ENCODE measurements at places on chromosomes 16 and 17.

GRCh38 chr16:48596326-48596725, 13.7 kb downstream of the N4BP1 start:
- DNase-seq: no peak

DNA sequence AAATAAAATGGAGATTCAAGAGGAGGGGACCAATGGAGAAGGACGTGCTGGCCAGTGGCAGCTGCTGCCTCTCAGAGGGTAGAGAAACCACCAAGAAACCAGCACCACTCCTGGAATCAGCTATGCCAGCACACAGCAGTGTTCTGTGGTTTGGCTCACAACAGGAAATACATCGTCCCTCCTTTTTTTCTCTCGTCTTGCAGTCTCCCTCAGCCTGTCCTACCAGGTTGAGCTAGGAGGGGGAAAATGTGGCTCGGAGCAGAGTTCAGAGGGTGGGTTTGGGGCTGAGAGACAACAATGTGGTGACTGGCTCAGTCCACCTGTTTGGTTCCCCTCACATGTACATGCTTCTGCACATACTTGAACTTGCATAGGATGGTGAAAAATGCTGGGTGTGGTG, 19.9 kb upstream of the SLC16A5 start:
- DNase-seq: no peak

DNA sequence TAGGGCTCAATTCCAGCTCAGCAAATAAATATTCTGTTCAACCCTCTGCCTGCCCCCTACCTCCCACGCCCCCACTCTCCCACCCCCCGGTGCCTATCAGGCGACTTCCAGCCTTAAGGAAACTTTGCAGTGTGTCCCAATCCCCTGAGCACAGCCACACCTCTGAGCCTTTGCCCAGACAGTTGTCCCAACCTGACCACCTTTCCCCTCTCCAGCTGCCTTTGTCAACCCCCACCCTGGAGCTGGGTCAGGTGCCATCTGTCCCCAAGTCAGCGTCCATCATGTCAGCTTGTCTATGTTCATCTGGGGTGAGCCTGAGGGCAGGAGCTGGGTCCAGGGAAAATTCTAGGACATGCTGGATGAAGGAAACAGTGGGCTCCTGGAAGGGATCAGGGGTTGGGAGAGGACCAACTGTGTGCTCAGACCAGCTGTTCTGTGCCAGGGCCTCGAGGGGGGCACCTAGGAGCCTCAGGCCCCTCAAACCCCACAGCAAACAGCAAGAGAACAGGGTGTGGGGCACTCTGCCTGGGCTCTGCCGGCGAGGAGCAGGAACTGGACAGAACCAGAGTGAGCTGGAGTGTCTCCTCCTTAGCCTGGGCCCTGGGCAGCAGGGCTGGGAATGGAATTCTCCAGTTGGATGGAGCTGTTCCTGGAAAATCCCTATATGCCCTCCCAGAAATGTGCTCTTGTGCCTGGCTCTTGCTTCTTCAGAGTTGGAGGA, 17.8 kb downstream of the CDH16 start:
- no peak for DNase-seq

GRCh38 chr16:84159007-84159406, 13.9 kb downstream of the DNAAF1 start:
- no peak for DNase-seq

DNA sequence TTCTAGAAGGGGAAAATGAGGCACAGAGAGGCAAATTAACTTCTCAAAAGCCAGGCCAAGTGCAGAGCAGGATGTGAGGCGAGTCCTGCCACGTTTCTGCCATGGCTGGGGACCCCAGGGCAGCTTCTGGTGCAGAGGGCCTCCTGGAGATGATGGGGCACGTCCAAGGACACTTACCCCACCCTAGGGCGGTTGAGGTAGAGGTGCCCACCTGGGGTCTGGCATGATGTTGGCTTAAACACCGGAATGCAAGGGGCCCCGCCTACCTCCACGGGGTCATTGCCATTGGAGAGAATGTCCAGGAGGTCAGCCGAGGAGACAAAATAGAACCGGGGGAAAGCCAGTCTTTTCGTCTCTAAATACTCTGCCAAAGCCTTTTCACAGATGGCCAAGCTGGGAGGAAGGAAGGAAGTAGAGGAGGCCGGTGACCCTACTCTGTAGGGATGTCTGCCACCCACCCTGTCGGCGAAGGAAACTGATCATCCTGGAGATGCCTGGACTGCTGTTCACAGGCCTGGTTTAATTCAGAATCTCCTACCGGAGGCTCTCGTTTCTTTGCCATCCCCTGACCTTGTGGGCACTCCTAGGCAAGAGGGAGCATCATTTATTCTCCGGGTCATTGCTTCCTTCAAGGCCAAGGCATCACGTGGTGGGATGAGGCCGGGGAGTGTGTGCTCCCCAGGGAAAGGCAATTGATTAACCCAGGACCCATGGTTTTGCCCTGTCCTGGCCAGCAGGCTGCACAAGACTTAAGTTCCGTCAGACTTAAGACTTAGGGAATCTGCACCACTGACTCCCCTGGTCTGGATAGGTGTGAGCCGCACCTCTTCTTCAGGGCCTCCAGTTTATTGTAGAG, 70.5 kb downstream of the DNAH17 start:
- no peak for DNase-seq

- no peak for DNase-seq
Measured at GRCh38 chr16:86244936-86245335, 265.4 kb upstream of the FOXF1 start.

GRCh38 chr16:70750893-70751467, 50.0 kb downstream of the VAC14 start:
- peak; percentile 70 for DNase-seq
